ENCODE measurements at places on chromosomes 11 and 22. TPM values are rescaled to one million over a fixed set of nuclear protein-coding genes. Genes with fewer than 3 reads are reported as not detected.

The C11orf42 gene
- not detected for total RNA-seq

The OR52N4 gene
- total RNA-seq: 0.98 TPM

DNA sequence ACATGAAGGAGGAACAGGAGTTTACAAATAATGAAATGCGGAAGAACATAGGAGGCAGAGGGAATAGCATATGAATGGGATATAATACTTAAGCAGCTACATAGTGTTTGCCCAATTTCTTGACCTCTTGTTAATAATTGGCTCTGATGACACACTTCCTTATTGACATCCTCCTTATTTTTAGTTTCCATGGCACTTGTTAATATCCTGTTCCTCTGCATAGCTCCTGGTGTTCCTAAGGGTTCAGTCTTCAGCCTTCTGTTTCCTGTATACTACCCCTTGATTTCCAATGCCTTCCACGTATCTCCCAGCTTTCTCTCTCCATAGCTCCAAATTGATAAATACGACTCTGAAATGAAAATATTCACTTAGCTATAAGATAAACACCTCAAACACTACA is 663.8 kb upstream of the API5 start:
- DNase-seq: no peak

DNA sequence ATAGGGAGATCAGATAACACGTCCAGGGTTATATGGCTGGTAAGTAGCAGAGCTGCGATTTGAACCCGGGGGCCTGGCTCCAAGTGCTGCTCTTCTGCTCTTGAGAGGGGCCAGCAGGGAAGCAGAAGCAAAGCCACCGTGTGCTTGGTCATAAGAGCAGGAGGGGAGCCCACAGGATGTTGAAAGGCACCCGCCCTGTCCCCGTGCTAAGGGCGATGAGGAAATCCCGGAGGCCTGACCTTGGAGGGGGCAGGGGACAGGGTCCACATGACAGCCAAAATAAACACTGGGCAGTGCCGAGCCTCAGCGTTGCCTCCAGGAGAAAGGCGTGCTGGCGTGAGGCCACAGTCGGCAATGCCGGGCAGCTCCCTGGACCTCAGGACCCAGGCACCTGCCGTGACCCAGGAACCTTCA is 28.8 kb downstream of the TOM1 start:
- DNase-seq: no peak

GRCh38 chr11:613369-613968 is 2.3 kb downstream of the IRF7 start:
- peak; percentile 73 for DNase-seq
